ENCODE measurements at places on chromosomes 16 and 17. TPM values are rescaled to one million over a fixed set of nuclear protein-coding genes. Genes with fewer than 3 reads are reported as not detected.
A peak's percentile ranks its signal among the peaks of the same experiment; 100 is the strongest.

GRCh38 chr16:51629576-51629975 lies 478.5 kb upstream of the SALL1 start:
- DNase-seq = no peak

ZPBP2 gene
- total RNA-seq = not detected

SYT17 gene
- total RNA-seq = not detected

DNA sequence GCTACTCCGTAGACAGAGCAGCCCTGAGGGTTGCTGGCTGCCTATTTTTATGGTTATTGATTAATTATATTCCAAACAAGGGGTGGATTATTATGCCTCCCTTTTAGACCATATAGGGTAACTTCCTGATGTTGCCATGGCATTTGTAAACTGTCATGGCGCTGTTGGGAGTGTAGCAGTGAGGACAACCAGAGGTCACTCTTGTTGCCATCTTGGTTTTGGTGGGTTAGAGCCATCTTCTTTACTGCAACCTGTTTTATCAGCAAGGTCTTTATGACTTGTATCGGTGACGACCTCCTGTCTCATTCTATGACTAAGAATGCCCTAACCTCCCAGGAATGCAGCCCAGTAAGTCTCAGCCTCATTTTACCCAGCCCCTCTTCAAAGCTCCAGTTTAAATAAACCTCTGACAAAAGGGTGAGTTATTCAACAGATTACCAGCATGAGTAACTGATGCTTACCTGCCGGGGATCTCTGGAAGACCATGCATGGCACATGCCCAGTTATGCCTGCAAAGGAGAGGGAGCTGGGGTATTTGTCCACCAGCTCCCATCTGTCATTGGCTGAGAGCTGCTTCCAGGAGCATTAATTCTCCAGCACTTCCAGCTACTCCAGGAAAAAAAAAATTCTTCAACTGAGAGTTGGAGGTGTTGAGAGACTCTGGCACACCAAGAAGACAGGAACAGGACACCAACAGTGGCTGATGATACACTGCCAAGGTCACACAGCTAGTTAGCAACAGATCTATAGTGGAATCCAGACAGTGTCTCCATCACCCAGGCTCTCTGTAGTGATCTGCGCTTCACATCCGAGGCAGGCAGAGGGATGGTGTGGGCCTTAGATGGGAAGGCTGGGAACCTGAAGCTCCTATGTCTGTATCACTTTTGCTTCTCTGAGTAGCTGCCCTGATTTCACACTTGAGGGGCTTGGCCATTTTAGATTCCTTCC lies 36.6 kb upstream of the IL21R start:
- no peak for DNase-seq

YBX2 gene
- total RNA-seq = 1.2 TPM

- no peak for DNase-seq
Observed at GRCh38 chr17:49676276-49676868, 1.5 kb downstream of the SPOP start.

- DNase-seq = no peak
Observed at GRCh38 chr17:50637829-50638605, 3.3 kb downstream of the ABCC3 start.

DNA sequence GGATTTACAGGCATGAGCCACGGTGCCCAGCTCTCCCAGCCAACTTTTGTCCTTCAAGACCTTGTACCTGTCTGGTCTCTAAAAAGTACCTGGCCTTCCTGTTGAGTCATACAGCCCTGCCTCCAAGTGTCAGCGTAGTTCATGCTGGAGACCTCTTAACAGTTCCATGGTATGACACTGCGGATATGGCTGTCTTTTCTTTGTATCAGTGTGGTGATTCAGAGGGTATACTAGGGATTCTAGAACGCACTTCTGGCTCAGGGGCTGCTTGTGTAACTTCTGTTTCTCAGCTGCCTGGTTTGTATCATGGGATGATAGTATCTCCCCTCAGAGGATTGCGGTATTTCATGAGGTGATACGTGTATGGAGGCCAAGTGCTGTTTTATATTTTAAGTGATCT lies 2.0 kb upstream of the TMEM11 start:
- DNase-seq = no peak

GRCh38 chr16:2090777-2091546 lies 43.2 kb downstream of the TSC2 start:
- DNase-seq = no peak

CDRT4 gene
- total RNA-seq = 10.6 TPM

SP2 gene
- 28.2 TPM for total RNA-seq

GRCh38 chr17:80586846-80587228 lies 42.2 kb downstream of the RPTOR start:
- peak; percentile 21 for DNase-seq

- DNase-seq = no peak
Observed at GRCh38 chr17:61766520-61766919, 96.8 kb downstream of the BRIP1 start.

KRT28 gene
- total RNA-seq = not detected

DNA sequence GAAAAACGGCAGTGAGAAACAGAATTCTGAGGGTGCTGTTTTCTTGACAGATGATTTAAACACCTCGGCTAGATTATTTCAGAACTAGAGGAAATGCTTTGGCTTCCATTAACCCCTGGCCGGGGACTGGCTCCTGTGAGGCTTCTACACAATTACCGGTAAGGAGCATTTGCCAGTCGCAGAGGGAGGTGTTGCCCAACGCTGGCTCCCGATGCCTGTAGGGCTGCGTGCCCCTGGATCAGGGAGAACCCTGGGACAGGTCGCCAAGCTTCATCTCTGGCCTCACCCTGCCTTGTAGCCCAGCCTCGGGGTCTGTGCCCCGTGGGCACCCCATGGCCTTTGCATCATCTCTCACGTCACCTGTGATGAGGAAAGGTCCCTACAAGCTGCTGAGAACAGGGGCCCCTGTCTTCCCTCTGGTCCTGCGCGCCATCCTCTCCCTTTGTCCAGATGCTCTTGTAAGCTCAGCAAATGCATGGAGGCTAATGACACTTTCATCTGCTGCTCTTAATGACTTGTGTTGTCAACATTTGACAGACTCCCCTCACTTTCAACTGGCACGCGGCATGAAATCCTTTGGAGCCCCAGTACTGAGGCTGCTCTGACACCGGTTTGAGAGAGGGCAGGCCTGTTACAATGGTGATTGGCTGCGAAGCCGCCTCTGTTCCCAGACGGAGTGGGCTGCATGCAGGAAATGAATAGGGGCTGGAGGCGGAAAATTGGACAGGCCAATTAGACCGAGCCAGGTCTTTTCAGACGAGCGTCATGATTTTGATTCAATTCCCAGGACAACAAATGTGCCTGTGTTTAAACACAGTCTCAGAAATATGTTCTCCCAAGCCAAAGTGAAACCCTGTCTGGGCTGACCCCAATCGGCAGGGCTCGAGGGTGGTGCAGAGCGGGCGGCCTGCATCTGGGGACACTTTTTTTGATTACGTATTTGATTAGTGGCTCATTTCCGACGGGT lies 85.5 kb upstream of the DOC2B start:
- no peak for DNase-seq

- no peak for DNase-seq
Observed at GRCh38 chr17:12318571-12319266, 298.0 kb downstream of the MAP2K4 start.

- peak; percentile 59 for DNase-seq
Observed at GRCh38 chr17:42221886-42222745, 27.8 kb upstream of the GHDC start.

All from activated naive CD8-positive, alpha-beta T cell treated with anti-CD3 and anti-CD28 coated beads, Interleukin-2, amount 10 ng/mL, durations not matched to agents 7 days and 5 days (primary cell).